Activated CD4-positive, alpha-beta T cell treated with anti-CD3 and anti-CD28 coated beads for 36 hours (primary cell): ENCODE measurements at places on chromosomes 16 and 17.
A peak's percentile ranks its signal among the peaks of the same experiment; 100 is the strongest.

DNA sequence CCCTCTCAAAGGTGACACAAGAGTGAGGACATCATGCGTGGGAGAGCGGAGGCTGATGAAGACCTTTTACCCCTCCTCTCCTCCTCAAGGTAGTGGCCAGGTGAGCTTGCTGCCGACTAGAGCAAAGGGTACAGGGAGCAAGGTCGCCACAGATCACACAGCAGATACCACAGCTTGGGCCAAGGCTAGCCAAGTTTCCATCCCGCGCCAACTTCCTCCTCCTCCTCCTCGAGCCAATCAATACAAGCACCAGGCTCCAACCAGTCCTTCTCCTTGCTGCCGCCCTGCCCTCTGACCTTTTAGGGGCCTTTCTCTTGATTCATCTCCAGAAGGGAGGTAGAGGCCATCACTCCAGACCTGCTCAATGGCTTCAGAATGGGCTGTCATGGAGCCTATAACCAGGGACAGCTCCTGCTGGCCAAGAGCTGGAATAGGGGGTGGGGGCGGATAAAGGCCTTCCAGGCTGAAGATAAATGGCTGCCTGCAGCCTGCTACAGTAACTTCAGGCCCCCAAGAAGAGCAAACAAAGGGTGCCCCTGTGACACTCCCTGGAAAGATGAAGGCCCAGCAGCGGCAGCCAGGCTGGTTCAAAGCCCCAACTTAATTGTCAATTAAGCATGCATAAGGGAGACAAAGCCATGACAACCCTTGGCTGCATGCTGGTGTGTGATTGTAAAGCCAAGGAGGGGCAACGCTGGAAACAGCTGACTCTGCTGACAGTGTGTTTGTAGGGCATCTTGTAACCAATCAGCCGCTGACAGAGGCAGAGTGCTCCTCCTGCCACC is 17.8 kb downstream of the HNF1B start:
- DNase-seq = no peak

GRCh38 chr17:38870259-38871165 is 654 bp downstream of the LASP1 start:
- DNase-seq = peak; percentile 87

- DNase-seq = peak; percentile 77
Measured at GRCh38 chr16:56675685-56676210, 6.1 kb downstream of the MT1H start.

DNA sequence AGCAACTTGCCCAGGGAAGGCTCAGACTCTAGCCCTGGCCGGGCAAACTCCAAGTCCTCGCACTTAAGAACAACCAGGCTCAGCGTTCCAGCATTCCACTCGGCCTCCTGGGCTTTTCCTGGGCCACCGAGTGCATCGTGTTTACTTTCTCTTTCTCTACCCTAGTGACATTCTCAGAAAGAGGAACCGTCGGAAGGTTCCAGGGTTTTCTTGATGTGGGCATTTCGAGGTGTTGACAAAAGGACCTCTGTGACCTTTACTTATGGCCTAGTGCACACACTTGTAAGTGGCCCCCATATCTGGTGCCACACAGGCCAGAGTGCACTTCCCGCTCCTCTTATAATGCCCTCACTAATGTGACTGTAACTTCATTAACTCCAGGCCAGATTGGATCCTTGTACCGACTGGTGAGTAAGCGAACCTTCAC is 3.1 kb upstream of the BANP start:
- DNase-seq = no peak

DNA sequence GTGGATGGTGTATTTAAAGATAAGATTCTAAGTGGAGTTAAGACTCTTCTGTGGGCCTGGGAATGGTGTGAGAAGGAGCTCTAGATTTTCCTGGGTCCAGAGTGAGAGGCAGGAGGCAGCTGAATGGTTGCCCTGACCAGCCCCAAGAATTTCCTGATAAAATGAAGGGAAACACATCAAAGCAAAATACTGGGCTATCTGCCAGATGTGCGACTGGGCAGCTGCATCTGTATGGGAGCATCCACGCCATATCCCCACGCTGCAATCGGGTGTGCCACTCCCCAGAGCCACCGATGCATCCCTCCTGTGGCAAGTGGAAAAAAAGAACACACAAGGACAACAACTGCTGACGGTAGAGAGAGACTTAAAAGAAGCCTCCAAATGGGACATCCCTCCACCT is 84.3 kb upstream of the COX10 start:
- DNase-seq = no peak

DNA sequence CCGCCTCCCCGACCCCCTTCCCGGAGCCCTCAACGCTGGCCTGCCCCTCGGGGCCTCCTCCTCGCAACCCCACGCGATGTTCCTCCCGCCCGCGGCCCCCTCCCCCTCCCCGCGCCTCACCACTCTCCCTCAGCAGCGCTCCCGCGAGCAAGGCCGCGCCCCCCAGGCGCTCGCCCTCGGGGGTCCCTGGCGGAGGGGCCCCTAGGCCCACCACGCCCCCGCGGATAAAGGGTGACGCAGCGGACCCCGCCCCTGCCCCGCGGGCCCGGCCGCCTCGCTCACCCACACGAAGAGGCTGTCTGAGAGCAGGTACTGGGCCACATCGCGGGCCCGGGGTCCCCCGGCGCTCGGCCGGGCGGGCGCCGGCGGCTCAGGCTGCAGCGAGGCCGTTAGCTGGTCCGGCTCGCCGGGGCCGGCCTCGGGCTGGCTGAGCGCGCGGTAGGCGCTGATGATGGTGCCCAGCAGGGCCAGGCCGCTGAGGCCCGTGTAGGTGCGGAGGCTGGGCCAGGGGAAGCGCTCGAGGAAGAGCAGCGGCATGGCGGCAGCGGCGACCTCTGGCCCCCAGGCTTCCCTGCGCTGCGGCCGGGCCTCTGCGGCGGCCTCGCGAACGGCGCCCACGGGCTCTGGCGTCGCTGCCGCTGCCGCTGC is 430 bp downstream of the AMFR start:
- DNase-seq = peak; percentile 52

- no peak for DNase-seq
Measured at GRCh38 chr17:73759324-73759723, 115.1 kb upstream of the SDK2 start.

DNA sequence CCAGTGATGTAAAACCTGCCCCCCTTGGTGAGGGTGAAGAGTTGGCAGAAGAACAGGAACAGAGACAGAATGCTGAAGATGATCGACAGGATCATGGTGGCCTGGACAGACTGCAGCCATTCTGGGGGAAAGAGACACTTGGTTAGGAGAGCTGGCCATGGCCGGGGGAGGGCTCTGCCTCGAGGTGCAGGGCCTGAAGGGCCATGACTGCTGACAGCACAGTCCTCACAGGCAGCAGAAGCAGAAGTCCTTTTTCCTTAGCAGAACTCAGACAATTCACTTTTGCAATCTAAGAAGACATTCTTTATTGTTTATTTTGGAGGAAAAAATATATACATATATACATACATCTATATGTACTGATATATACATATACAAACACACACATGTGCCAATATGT is 25.6 kb downstream of the PMP22 start:
- no peak for DNase-seq

DNA sequence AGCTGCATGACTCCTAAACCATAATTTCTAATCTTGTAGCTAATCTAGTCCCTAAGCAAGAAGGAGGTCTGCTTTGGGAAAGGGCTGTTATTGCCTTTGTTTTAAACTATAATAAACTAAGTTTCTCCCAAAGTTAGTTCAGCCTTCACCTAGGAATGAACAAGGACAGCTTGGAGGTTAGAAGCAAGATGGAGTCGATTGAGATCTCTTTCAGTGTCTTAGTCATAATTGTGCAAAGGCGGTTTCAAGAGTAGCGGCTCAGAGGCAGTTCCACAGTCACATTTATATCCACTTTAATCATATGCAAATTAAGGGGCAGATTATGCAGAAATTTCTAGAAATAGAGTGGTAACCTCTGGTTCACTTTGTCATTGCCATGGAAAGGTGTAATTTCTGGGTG is 17.4 kb downstream of the DRC7 start:
- no peak for DNase-seq

- no peak for DNase-seq
Measured at GRCh38 chr17:48630009-48630924, 4.1 kb upstream of the HOXB9 start.

DNA sequence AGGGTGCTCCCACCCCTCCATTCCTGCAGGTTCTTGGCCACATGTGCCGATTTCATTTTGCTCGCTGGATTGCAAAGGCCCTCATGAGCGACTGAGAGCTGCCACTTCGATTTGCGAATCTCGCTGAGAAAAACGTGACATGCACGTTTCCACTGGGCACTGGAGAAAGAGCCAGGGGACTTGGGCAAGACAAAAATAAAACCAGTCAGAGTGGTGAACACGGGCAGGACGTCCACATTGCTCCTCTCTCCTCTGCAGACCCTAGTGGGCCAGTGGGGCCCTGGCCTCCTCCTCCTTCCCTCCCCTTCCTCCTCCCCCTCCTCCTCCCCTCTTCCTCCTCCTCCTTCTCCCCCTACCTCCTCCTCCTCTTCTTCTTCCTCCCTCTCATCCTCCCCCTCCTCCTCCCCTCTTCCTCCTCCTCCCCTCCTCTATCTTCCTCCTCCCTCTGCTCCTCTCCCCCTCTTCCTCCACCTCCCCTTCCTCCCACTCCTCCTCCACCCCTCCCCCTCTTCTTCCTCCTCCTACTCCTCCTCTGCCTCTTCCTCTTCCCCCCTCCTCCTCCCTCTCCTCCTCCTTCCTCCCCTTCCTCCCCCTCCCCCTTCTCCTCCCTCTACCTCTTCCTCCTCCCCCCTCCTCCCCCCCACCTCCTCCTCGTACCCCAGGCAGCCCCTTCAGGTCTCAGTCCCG is 28.1 kb upstream of the ENPP7 start:
- no peak for DNase-seq

- DNase-seq = no peak
Measured at GRCh38 chr17:46106966-46107644, 86.1 kb downstream of the KANSL1 start.

DNA sequence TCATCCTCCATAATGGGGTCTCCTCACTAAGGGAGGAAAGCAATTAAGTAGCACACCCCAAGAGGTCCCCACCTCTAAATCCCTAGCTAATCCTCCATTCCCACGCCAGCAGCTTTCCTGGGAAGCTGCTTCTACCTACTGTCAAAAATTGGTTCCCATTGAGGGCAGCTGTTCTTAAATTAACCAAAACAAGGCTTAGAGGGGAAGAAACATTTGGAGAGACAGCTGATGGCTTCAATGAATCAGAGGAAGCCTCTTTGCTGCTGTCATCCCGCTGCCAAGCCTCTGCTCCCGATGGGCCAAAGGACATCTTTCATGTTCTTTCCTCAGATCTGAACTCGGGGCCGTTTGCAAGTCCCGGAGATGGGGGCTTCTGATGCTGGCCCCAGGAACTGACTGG is 26.6 kb downstream of the AIPL1 start:
- DNase-seq = no peak

GRCh38 chr17:72121164-72122009 is 567 bp downstream of the SOX9 start:
- no peak for DNase-seq

DNA sequence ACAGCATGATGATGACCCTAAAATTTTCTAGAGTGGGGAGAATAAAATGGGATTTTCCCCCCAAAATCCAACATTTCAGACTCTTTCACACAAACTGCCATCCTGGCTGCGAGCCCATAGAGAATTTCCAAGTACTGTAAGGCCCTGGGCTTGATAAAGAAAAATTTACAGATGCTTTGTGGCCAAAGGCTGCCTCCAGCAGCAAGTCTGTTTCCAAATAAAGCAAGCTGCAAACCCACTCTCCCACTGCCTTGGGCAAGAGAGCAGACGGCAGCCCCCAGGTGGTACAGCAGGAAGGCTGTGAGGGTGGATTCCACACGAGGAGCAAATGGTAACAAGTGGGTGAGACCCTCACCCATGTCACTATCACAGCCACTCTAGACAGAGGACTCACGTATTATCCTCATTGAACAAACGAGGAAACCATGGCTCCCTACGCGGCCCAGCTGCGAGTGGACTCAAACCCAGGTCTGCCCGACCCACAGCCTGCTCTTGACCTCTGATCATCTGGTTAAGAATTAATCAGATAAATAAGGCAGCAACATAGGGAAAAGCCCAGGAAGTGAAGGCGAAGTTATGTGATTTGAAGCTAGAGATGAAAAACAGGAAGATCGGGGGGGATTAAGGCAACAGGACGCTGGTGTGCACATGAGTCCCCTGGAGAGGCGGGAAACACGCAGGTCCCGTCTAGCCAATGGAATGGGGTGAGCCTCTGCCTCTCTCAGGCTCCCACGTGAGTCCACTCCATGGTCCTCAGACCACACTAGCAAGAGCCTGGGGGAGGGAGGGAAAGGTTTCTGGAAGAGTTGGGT is 37.4 kb downstream of the AXIN2 start:
- DNase-seq = no peak

DNA sequence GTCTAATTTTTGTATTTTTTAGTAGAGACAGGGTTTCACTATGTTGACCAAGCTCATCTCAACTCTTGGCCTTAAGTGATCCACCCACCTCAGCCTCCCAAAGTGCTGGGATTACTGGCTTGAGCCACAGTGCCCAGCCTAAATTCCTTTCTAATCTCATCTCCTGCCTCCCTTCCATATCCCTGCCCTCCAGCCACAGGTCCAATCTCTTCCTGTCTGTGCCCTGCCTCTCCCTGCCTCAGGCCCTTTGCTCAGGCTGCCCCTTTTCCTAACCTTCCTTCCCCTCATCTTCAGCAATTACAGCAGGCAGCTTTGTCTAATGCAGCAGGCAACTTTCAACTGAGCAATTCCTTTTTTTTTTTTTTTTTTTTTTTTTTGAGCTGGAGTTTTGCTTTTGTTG is 46.8 kb downstream of the CFAP20 start:
- no peak for DNase-seq

- no peak for DNase-seq
Measured at GRCh38 chr16:77749415-77749814, 27.1 kb downstream of the NUDT7 start.

- peak; percentile 48 for DNase-seq
Measured at GRCh38 chr17:55527540-55528118, 16.4 kb upstream of the SMIM36 start.

- DNase-seq = no peak
Measured at GRCh38 chr16:24216961-24217360, 39.2 kb upstream of the CACNG3 start.

GRCh38 chr17:11264183-11264871 is 23.3 kb downstream of the SHISA6 start:
- DNase-seq = no peak

- DNase-seq = no peak
Measured at GRCh38 chr16:89232107-89232506, 14.6 kb downstream of the ZNF778 start.

DNA sequence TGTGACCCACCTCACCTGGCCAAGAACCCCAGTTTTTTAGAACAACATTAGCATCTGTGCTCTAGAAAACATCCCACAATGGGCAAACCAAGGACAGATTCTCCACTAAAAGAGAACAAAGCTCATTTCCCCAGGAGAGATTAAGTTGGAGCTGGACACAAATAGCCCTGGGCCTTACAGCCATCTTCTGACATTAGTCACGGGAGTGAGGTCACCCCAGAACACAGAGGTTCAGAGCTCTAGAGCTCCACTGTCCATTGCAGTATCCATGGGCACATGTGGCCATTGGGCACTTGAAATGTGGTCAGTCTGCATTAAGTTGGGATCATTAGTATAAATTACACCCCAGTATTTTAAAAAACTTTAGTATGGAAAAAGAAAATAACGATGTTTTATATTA is 47.6 kb upstream of the RBBP6 start:
- DNase-seq = no peak
